ENCODE measurements at places on chromosomes 1 and 21. TPM values are rescaled to one million over a fixed set of nuclear protein-coding genes. Genes with fewer than 3 reads are reported as not detected.

Gene KIAA1614
- total RNA-seq: 1.5 TPM

Gene TEDDM1
- not detected for total RNA-seq

Gene NTNG1
- total RNA-seq: 11.5 TPM

- H3K27me3 ChIP-seq: no peaks in the 10 kb centered on the region
- H3K4me1 ChIP-seq: peaks cover 7% of the 10 kb centered on the region
- H3K36me3 ChIP-seq: peaks cover 50% of the 10 kb centered on the region
These were observed 14.0 kb upstream of the PODN start for GRCh38 chr1:53047737-53048736.

Data from upper lobe of left lung (tissue), 6 donors.